Ovary (tissue), 10 donors: ENCODE measurements at places on chromosomes 4 and X. TPM values are rescaled to one million over a fixed set of nuclear protein-coding genes. Genes with fewer than 3 reads are reported as not detected.

GABRE gene
- total RNA-seq, result 24.7 TPM

NOCT gene
- 0.97 TPM for total RNA-seq

TMPRSS11A gene
- not detected for total RNA-seq

TCP11X2 gene
- not detected for total RNA-seq

MAGEA6 gene
- total RNA-seq, result not detected

GRCh38 chr4:24443200-24443599, 141.2 kb downstream of the DHX15 start:
- no peak for DNase-seq
- no peak overlapping the region for H3K4me3 ChIP-seq
- H3K27ac ChIP-seq, result no peak overlapping the region
- no peaks in the 10 kb centered on the region for H3K27me3 ChIP-seq
- H3K4me1 ChIP-seq, result no peaks in the 10 kb centered on the region
- H3K36me3 ChIP-seq, result no peaks in the 10 kb centered on the region

GRCh38 chrX:110086162-110086915, 83.4 kb downstream of the TMEM164 start:
- H3K27me3 ChIP-seq, result no peaks in the 10 kb centered on the region
- no peak overlapping the region for H3K27ac ChIP-seq
- peaks cover 3% of the 10 kb centered on the region for H3K4me1 ChIP-seq
- no peak for DNase-seq
- H3K36me3 ChIP-seq, result no peaks in the 10 kb centered on the region
- no peak overlapping the region for H3K4me3 ChIP-seq

- no peak overlapping the region for H3K27ac ChIP-seq
- H3K4me1 ChIP-seq, result no peaks in the 10 kb centered on the region
- DNase-seq, result no peak
These were observed 44.3 kb downstream of the IL21 start for GRCh38 chr4:122576261-122577188.
